ENCODE measurements at places on chromosomes 6 and 20. TPM values are rescaled to one million over a fixed set of nuclear protein-coding genes. Genes with fewer than 3 reads are reported as not detected.

DEFB118 gene
- total RNA-seq = not detected

TBXT gene
- not detected for total RNA-seq

RNF217 gene
- 0.68 TPM for total RNA-seq

MYT1 gene
- total RNA-seq = not detected

CST1 gene
- not detected for total RNA-seq

APOM gene
- total RNA-seq = 2.1 TPM

SLC22A2 gene
- not detected for total RNA-seq

SLC22A23 gene
- 12.1 TPM for total RNA-seq

DPPA5 gene
- total RNA-seq = not detected

TFAP2B gene
- not detected for total RNA-seq

All from T-cell (primary cell).